ENCODE measurements at places on chromosomes 5 and 9. TPM values are rescaled to one million over a fixed set of nuclear protein-coding genes. Genes with fewer than 3 reads are reported as not detected.

- H3K36me3 ChIP-seq = no peaks in the 10 kb centered on the region
- no peaks in the 10 kb centered on the region for H3K27me3 ChIP-seq
- H3K4me3 ChIP-seq = no peak overlapping the region
These were observed 15.9 kb downstream of the RFX3 start for GRCh38 chr9:3509926-3510325.

GRCh38 chr5:140570058-140570457 lies 5.4 kb downstream of the SLC35A4 start:
- H3K4me1 ChIP-seq = peaks cover 75% of the 10 kb centered on the region
- H3K4me3 ChIP-seq = no peak overlapping the region
- peaks cover 26% of the 10 kb centered on the region for H3K36me3 ChIP-seq
- H3K27me3 ChIP-seq = no peaks in the 10 kb centered on the region

DNA sequence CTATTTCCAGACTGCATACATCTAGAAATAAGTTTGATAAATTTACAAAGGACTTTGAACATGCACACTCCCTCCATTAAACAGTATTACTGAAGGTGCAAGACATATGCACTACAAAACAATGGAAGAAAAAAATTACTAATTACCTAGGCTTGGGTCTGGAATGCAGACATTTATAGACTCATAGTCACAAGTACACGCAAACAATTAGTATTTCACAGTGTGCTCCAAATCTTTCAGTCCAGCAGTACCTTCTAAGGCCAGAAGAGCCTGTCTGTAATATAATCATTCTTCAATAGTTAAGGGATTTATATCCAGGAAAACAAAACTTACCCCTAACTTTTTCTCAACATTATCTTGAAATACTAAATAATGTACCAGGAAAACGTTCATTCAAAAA lies 11.2 kb downstream of the RICTOR start:
- H3K4me1 ChIP-seq = peaks cover 56% of the 10 kb centered on the region
- H3K36me3 ChIP-seq = no peaks in the 10 kb centered on the region
- no peak for DNase-seq
- no peaks in the 10 kb centered on the region for H3K27me3 ChIP-seq

Gene CCL28
- polyA plus RNA-seq = 0.30 TPM
